NCI-H446 (cell line): ENCODE measurements at places on chromosomes 2 and 18.

GRCh38 chr2:66478731-66479316, 43.9 kb downstream of the MEIS1 start:
- no peak for DNase-seq

GRCh38 chr18:51250006-51250405, 52.5 kb upstream of the MEX3C start:
- DNase-seq = no peak

DNA sequence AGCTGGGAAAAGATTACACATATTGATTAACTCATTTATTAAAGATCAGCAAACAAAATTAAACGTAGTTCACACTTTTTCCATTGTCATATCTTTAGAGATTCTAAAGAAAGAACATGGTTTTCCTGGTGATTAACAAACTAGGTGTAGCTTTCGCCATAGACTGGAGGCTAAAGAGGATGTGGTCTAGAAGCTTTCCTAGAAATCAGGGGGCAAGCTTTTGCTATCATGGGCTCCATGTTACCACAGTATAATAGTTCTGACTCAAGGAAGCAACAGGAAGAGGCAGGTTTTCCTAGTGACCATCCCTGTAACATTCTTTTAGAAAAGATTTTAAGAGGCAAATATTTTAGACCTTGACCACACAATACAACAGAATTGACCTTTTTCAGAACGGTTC, 232.7 kb downstream of the METTL4 start:
- no peak for DNase-seq

DNA sequence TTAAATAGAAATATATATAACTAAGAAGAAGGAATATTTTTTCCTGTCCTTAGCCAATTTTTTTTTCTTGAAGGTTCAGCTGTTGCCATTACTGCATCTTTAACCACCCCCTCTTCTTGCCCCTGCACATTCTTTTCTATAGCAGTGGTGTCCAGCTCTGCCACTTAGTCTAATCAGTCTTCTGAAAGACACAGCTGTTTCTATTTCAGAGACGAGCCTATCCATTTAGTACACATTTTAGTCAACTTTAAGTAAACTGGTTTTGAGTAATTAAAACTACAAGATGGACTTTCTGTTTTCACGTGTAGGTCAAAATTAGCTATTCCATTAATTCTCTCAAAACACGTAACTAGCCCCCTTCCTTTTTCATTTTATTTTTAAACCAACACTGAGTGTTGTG, 21.0 kb downstream of the SPOPL start:
- DNase-seq = no peak

- DNase-seq = peak; percentile 87
These were observed 268.9 kb downstream of the SP3 start for GRCh38 chr2:173696274-173696673.

DNA sequence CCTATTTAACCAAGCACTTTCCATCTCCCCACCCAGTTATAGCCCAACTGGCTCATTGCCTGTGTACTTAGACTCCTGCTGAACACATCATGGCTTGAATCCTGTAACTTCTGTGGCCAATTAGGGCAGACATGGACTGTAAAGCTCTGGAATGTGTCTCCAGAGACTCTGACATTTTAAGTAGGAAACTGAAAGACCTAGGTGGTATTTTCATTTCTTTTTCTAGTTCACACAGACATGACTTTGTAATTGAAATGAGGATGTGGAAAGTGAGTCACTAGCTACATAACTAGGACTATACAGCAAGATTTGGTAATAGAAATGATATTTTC, 12.2 kb downstream of the DOK1 start:
- no peak for DNase-seq

- DNase-seq = no peak
These were observed 38.0 kb downstream of the LINC00305 start for GRCh38 chr18:64110692-64111480.

DNA sequence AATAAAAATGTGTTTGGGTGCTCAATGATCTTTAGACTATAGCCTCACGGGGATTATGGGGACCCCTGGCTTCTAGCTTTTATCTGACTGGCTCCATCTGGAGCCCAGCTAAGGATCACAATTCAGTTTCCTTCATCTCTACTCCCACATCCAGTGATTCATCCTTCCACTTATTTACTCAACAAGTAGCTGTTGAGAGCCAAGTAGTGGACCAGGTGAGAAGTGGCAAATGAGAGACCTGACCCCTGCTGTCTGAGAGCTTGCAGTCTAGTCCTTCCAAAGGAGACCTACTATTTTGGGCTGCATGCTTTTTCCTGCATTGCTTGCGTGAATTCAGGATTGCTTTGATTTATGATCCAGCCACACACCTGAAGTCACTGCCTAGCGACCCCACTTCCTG, 10.7 kb upstream of the DSG3 start:
- no peak for DNase-seq

DNA sequence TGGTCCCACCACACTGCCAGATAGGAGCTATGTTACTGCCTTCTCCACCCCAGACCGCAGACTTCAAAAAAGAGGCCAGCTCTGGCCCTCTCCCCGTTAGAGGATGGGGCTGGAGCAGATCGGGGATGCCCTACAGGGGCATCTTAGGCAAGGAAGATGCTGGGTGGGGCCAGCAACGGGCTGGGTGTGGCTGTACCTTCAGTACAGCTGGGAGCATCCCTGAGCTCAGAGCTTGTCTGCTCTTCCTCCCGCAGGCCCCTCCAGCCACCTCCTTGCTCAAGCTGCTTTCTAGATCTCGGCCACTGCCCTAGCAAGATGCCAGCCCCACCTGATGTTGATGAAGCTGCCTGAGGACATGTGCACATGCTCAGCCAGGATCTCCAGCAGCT, 9.8 kb downstream of the PTPRN start:
- DNase-seq = no peak

DNA sequence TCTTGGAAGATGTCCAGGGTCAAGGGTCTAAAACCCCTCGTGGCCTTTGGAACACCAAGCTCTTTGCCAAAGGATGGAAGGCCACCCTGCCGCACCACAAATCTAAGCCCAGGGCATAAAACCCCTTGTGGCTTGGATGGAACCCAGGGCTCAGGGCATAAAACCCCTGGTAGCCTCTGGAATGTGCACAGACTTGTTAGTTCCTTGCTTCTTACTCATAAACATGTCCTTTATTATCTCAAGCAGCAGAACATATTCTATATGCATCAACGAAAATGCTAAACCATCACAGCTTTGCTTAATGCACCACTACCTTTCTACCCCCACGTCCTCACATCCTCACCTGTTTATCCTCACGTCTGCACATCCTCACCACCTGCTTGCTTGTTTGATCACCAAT, 998.0 kb downstream of the DSC3 start:
- DNase-seq = no peak

- DNase-seq = no peak
These were observed 91.7 kb upstream of the RMDN2 start for GRCh38 chr2:37833423-37833822.

GRCh38 chr18:23701544-23702064, 12.4 kb downstream of the LAMA3 start:
- no peak for DNase-seq

- DNase-seq = no peak
These were observed 8.0 kb downstream of the RSAD2 start for GRCh38 chr2:6885551-6885950.

DNA sequence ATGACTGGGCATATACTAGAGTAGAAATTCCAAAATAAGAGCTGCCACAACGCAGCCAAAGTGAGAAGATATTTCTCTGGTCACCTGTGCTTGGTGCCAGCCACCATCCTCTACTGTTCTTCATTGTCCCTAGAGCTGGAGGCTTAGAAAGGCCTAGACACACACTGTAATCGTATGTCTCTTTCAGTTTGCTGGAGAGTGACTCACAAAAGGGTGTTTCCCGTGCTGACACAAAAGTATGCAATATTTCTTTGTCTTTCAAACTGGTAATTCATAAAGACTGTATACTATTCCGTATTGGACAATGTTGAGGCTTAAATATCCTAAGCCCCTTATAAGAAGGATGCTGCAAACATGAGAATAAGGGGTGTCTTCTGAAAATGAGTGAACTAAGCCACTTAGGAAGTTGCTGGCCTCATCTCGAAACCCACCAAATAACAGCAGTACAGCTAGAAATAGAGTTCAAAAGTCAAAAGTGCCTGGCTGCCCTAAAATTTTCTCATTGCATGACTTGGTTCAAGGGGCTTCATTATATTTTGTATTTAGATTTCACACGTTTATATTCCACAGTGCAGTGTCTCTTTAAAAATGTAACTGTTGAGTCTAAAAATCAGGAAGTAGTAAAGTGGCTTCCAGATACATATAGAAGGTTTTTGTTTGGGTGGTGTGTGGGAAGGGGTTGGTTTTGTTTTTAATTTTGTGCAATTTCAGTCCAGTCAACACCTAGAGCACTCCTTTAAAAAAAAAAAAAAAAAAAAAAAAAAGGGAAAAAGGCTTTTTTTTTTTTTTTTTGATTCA, 601.1 kb downstream of the ARHGAP15 start:
- no peak for DNase-seq

GRCh38 chr2:232502911-232503808, 15.5 kb upstream of the ECEL1 start:
- no peak for DNase-seq

- peak; percentile 7 for DNase-seq
These were observed 52.7 kb upstream of the LDLRAD4 start for GRCh38 chr18:13165636-13166423.

- DNase-seq = no peak
These were observed 37.1 kb downstream of the EVA1A start for GRCh38 chr2:75523313-75524275.

- no peak for DNase-seq
These were observed 559.9 kb upstream of the MEX3C start for GRCh38 chr18:51757255-51757924.

GRCh38 chr2:189549449-189549832, 31.1 kb downstream of the SLC40A1 start:
- DNase-seq = no peak

DNA sequence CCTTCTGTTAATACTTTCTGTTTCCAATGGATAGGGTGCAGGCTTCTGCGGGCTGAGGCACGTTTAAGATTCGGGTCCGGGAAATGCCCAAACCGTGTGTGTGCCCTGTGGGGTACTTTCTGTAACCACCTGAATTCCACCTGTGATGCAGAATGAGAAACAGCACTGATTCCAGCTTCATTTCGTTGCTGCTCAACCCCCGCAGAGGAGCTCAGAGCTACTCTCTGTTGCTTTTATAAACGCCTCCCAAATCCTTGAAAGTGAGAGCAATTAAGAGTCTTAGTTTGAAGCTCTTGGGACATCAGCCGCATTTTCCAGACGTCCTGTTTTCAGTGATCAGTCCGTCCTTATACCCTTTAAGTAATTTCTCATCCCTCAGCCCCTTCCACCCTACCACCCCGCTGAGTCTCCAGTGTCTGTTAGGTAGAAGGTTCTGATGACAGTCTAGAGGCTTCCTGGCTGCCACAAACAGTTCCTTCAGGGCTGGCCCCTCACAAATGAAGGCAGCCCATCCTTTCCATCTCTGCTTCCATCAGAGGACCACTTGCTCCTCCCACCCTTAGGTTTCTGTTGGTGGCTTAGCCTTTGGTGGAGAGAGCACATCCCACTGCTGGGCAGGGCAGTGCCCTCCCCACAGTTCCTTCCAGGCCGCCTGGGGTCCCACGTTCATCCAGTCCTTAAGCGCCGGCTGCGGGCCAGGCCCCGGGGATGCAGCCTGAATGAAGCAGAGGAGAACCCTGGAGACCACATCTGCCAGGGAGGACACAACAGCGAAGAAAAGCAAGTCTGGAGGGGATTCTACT, 230.1 kb downstream of the SEPTIN10 start:
- DNase-seq = no peak

DNA sequence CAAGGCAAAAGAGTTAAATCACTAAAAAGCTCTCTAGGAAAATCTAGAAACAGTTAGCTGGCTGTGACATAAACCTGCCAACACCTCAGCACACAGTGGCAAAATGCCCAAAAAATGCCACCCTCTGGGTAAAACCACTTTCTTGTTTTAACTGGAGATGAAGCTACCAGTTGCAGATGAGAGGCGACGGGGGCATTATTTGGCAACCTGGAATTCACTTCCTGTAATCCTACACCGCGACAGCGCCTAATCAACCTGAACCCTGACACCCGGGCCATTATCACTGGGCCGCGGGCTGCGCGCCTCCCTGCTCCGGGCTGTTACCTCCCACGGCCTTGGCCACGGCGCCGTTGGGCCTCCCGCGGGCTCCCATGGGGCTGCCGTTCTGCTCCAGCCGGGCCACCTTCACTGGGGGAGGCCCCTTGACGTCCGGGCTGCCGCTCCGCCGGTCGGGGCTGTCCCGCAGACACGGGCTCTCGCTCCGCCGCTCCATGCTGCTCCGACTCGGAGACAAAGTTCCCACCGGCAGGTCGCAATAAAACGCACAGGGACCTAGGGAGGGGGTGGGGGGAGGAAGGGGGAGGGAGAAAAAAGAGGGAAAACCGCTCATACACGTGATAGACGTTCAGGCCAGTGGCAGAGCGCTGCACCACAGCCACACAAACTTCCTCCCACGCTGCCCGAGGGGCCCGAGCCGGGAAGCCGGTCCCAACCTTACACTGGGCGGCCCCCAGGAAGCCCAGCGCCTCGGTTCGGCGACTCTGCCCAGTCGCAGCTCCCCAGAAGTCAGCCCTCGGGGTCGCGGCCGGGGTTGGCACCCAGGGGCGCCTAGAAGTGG, 2.0 kb downstream of the SATB2 start:
- peak; percentile 30 for DNase-seq

- peak; percentile 7 for DNase-seq
These were observed 86.6 kb downstream of the RND3 start for GRCh38 chr2:150400849-150401248.

GRCh38 chr2:17229414-17229813, 288.8 kb downstream of the RAD51AP2 start:
- no peak for DNase-seq
